Foreskin fibroblast (primary cell): ENCODE measurements at places on chromosomes 6 and 20.

- no peak for DNase-seq
Measured at GRCh38 chr20:1632178-1632577, 12.4 kb upstream of the SIRPB1 start.

DNA sequence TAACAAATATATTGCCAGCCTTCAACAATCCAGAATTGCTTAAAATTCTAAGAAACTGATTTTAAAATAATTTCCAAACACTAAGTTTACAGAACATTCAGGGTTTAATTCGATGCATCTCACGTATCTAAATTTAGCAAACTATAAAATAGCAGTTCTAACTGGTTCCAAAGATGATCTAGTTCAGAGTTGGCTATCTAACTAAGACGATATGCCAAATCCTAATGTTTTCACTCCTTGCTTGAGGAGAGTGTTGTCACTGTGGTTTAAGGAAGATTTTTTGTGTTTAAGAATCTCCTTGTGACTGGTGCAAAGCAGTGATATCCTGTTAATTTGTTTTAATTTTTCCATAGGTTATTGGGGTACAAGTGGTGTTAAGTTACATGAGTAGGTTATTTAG is 311.5 kb upstream of the ID4 start:
- no peak for DNase-seq

GRCh38 chr6:86016567-86016966 is 373.9 kb upstream of the SYNCRIP start:
- DNase-seq, result no peak

- no peak for DNase-seq
Measured at GRCh38 chr20:10236540-10237533, 18.2 kb downstream of the SNAP25 start.

- DNase-seq, result no peak
Measured at GRCh38 chr20:4748847-4749246, 27.1 kb downstream of the PRND start.

- DNase-seq, result no peak
Measured at GRCh38 chr20:57811374-57812020, 101.7 kb upstream of the PMEPA1 start.

DNA sequence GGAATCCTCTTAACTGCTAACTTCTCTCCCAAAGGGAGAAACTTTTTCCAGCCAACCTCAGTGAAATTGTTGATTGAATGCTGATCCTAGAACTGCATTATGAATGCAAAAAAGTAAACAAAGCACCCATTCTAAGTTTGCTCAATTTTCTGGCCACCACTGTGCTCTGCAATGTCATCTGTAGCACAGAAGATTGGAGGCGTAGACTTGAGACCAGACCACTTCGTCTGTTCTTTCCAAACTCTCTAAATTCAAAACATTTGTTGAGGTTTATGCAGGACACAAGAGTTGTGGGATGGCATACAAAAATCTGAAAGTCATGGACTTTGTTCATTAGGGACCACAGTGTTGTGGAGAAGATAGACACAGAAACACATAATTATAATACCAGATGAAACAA is 11.1 kb upstream of the TSPYL1 start:
- DNase-seq, result no peak

DNA sequence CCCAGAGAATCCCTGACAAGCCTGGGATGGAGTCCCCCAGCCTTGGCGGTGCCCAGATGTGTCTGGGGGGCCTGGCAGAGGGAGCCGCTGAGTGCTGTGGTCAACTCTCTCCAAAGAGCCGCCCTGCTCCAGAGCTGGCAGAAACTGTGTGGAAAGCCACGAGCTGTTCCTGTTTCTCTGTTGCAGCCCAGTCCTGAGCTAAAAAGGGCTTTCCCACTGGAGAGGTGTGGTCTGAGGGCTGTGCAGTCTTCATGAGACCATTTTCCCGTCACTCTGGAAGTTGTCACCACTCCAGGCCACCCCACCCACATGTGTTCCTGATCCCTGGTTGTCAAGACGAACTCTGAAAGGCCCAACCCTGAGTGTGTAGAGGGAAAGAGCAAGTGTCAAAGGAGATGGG is 99.7 kb upstream of the KCNK16 start:
- DNase-seq, result peak; percentile 42

DNA sequence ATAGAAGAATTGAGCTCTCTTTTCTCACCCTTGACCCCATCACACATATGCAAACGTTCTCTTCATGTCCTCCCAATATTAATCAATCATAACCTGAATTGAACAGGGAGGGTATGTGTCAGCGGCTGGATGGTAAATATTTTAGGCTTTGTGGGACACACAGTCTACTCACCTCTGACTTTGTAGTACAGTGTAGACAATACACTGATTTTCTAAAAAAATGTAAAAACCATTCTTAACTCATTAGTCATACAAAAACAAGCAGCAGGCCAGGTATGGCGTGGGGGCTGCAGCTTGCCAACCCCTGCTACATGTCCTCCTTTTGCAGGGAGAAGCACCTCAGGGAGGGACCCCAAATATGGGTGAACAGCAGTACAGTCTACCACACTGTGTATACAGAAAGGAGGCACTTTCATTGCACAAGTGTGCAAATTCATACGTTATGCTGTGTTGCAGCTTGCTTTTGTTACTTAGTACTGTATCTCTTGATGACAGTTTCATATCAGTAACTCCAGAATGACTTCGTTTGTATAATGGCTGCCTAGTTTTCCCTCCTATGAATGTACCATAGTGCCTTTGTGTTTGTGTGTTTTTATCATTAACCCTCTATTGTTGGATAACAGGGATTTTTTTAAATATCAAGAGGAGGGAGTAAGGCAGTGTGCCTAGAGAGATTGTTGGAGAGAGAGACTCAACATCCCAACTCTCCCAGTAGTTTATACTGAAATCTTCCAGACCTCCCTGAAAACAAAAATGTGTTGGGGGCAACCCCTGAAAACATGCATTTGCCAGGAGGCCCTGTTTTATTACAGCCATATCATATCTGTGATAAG is 214.3 kb downstream of the ZMYND8 start:
- DNase-seq, result no peak

DNA sequence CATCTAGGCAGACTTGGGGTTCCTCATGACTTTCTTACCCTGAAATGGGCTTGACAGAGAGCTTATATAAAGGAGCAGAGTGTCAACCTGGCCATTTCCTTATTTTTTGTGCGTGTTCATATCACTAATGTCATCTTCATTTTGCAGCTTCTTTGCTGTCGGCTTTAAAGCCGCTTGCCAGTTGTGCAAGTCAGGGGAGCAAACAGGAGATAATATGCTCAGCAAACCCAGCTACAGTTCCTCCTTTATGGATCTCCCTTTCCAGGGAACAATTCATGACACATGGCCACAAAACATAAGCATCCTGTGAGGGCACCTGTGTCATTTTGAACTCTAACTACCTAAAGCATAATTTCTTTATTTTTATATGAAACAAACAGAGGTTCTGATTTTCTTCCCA is 6.5 kb upstream of the TUBB2B start:
- DNase-seq, result no peak

DNA sequence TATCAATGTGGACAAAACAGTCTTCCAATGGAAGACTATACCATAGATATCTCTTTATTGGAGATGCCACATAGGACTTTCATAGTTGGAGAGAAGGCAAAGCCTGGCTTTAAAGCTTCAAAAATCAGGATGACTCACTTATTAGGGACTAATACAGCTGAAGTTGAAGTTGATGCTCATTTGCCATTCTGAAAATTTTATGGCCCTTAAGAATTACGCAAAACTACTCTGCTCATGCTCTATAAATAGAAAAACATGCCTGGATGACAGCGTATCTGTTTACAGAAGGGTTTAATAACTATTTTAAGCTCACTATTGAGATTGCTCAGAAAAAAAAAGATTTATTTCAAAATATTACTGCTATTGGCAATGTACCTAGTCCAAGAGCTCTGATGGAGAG is 155.5 kb upstream of the DST start:
- DNase-seq, result peak; percentile 73

DNA sequence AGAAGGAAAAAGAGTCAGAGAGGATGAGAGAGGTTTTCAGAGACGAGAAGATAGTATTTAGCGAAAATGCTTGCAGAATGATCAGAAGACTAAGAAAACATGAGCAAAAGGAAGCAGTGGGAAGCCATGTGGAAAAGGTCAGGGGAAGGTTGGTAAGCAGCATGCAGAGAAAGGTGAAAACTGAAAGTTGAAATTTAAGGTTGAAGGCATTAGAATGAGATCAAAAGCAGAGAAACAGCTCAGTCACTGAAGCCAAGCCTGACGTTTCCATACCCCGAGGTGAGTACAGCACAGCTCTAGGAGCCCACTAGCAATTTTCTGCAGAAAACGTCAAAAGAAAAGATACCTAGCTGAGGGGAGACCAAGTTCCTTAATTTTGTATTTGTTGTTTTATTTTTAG is 19.1 kb upstream of the TFB1M start:
- no peak for DNase-seq

GRCh38 chr20:53660078-53660909 is 66.7 kb upstream of the ZNF217 start:
- peak; percentile 52 for DNase-seq

DNA sequence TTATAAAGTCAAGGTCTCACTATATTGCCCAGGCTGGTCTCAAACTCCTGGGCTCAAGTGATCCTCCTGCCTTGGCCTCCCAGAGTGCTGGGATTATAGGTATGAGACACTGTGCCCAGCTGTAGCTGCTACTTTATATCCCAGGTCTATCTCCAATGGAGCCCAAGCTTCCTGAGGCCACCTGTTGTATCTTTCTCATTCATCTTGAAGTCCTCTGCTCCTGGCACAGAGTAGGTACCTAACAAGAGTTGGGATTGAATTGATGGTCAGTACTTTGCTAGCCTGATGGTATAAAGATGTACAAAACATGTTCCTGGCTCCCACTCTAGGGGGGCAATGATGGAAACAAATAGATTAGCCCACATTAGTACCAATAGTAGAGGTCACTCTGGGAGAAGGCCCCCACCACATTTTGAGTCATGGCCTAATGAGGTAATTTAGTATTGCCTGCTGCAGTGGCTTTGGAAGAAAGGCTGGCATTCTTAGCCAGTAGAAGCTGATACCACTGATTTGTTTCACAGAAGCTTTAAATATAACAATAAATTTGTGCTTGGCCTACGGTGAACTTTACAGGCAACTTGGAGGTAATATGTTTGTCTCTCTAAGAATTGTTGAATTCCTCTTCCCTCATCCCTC is 5.4 kb downstream of the PTPN1 start:
- no peak for DNase-seq

- peak; percentile 8 for DNase-seq
Measured at GRCh38 chr6:73180076-73180738, 45.1 kb downstream of the KHDC1L start.

GRCh38 chr6:41693281-41694240 is 41.8 kb downstream of the TFEB start:
- no peak for DNase-seq

GRCh38 chr6:40391086-40391485 is 196.1 kb downstream of the LRFN2 start:
- no peak for DNase-seq

GRCh38 chr6:43923376-43924221 is 153.6 kb downstream of the VEGFA start:
- peak; percentile 67 for DNase-seq

DNA sequence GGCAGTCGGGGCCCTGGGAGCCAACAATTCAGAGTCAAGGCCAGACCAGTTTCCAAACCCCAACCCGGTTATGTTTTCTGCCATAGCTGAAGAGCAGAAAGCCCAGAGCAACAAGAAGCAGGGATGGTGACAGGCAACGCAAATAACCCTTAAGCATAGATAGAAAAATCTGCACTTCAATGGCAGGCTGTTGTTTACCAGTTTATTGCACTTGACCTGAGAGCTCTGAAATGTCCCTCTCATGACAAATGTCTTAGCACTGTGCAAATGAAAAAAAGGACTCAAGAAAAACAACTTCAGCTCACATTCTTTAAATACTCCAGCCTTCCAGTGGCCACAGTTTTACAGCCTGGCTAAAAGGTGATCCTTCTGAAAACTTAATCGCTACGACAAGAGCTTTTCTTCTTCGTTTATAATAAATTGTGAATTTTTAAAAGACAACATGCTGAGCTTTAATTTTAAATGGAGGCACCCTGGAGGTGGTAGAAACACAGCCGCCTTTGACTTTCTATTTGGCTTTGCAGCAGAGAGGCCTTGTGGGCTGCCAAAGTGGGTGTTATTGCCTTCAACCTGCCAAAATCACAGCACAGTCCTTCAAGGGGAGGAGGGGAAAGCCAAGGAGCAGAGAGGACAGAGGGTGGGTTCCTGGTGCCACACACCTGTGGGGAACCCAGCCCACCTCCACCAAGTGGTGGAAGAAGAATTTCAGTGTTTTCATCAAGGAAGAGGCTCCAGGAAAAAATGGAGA is 289.5 kb upstream of the CDYL start:
- DNase-seq, result no peak

DNA sequence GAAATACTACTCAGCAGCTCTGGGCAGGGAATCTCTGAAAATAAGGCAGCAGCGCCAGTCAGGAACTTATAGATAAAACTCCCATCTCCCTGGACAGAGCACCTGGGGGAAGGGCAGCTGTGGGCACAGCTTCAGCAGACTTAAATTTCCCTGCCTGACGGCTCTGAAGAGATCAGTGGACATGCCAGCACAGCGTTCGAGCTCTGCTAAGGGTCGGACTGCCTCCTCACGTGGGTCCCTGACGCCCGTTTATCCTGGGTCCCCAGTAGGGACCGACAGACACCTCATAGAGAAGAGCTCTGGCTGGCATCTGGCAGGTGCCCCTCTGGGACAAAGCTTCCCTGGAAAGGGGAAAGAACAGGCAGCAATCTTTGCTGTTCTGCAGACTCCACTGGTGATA is 59.0 kb downstream of the COL21A1 start:
- DNase-seq, result no peak

- peak; percentile 24 for DNase-seq
Measured at GRCh38 chr6:158262755-158263154, 49.5 kb upstream of the TULP4 start.

GRCh38 chr20:37389241-37389747 is 43.4 kb downstream of the SRC start:
- DNase-seq, result no peak

DNA sequence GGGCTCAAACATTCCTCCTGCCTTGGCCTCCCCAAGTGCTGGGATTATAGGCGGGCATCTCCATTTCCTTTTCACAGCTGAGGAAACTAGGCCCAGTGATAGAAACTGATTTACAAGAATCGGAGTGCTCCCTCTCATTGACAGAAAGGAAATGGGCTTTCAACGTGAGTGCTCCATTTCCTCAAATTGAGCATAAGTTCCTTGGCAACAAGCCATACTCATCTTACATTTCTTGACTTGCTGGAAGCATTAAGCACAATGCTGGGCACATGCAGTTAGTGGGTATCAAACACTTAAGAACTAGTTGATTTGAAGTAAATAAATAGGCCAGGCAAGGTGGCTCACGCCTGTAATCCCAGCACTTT is 54.7 kb downstream of the FGD2 start:
- no peak for DNase-seq

- peak; percentile 15 for DNase-seq
Measured at GRCh38 chr20:39676857-39677391, 714.8 kb downstream of the DHX35 start.

DNA sequence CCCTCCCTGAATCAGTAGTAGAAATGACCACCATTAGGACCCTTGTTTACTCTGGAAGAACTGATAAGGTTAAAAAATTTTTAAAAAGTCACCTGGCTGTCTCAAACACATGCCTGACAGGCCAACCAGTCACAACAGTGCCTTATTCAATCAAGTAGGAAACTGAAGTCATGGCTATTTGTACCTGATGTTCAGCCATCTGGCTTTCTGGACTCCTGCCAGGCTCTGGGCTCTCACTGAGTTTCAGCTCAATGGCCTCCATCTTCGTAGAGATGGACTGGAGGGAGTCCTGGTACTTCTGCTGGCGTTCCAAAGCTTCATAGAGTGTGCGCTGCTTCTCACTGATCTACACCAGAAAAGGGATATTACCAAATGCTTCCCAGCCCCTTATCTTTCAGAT is 343.8 kb downstream of the SYNE1 start:
- DNase-seq, result no peak
